ENCODE measurements at places on chromosomes 13 and 19.

DNA sequence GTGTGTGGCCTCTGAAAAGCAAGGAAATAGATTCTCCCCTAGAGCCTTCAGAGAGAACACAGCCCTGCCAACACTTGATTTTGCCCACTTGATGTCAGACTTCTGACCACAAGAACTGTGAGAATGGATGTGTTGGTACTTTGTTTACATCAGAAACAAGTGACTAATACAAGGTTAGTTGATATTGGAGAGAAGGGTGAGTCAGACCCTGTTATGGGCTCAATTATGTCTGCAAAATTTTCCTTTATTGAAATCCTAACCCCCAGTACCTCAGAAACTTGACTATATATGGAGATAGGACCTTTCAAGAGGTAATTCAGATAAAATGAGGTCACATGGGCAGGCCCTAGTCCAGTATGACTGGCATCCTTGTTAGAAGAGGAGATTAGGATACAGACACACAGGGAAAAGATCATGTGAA, 226.7 kb downstream of the RFC3 start:
- DNase-seq, result no peak

DNA sequence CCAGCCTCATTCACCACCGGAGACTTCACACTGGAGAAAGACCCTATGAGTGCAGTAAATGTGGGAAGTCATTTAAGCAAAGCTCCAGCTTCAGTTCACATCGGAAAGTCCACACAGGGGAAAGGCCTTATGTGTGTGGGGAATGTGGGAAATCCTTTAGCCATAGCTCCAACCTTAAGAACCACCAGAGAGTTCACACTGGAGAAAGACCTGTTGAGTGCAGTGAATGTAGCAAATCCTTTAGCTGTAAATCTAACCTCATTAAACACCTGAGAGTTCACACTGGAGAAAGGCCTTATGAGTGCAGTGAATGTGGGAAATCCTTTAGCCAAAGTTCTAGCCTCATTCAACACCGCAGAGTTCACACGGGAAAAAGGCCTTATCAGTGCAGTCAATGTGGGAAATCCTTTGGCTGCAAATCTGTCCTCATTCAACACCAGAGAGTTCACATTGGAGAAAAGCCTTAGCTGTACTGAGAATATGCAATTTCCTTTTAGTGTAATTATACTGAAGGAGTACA, 8.8 kb downstream of the ZNF211 start:
- DNase-seq, result no peak

DNA sequence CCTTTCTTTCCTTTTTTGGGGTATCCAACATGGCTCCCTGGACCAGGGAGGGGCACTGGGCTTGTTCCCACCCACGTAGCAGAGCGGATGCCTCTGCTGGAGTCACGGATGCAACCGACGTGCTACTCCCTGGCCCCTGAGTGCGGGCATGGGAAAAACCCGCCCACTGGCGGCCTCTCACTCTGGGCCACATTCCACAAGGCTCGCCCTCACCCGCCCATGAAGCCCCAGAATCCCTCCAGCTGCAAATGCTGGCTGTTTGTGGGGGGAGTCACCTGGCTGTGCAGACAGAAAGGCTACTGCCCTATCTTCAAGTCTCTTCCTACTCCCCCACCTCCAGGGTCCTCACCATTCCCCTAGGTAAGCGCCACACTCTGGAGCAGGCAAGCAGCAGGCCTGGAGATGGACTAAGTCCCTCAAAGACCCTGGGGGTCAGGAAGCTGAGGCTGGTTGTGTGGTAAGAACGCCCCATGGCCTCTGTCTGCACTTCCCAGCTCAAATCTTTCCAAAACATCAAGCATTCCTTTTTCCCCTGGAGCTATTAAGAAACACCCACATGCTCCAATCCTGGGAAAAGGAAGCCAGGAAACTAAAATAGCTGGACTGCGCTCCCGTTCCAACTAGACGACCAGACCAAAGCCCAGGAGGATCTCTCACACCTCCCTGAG, 17.9 kb upstream of the EPHX3 start:
- no peak for DNase-seq

DNA sequence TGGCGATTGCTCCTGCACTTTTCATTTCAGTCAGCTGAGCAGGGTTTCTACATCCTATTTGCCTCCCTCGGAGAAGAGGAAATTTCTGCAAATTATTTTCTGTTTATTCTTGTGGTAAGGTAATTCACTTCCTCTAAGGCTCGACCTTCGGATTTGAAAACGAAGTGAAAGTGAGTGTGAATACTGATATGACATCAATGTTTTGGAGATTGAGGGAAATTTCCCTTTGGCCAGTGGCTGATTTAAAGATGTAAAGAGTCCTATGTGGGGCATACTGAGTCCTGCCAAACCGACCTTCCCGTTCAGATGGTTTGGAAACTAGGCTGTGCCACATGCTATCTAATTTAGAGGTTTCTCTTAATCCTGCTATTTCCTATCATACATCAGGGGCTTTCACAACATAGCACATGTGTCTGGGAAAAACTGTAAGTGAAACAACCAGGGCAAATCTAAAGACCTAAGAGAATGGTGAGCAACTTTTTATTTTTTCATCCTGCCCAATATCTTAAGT, 112.3 kb downstream of the POSTN start:
- DNase-seq, result no peak

GRCh38 chr13:39494006-39494405, 109.0 kb downstream of the LHFPL6 start:
- no peak for DNase-seq

- no peak for DNase-seq
Observed at GRCh38 chr13:26498656-26499601, 58.6 kb upstream of the WASF3 start.

DNA sequence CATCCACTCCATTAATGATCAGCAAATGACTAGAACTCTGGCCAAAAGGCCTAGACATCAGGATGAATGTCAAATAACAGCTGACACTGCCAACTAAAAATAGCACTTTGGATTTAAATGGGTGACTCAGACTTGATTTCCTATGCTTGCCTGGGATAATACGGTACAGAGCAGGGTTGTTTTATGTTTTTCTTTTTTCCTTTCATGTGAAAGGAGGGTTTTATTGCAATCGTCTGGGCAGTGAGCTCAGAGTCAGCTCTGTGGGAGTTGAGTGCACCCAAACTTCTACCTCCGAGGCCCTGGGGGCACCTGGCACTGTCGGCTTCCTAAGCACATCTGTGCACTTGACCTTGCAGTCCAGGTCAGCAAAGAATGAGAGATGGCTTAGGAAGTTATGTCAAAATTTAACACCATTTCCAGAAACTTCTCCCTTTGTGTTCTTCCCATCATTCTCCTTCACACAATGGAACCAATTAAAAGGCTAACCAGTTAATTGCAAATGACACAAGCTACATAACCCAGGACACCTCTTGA, 134.1 kb downstream of the LACC1 start:
- no peak for DNase-seq

GRCh38 chr19:30558793-30559192, 186.6 kb downstream of the ZNF536 start:
- DNase-seq, result no peak

DNA sequence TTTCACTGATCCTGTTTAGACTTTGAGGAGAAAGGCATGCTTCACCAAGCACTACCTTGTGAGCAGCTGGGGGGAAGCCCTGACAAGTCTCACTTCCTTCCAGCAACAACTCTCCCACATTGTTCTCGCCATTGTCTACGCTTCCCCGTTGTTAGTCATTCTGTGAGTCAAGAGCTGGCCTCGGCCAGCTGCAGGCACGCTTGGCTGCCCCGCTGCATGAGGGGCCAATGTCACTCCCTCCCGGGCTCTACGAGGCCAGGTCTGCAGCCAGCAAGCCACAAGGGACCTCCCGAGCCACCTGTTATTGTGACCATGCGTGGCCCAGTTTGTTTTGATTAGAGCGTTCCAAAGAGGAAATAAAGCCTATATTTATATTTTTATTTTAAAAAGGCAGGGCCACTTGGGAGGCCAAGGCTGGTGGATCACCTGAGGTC, 220.9 kb downstream of the FOXO1 start:
- peak; percentile 55 for DNase-seq

DNA sequence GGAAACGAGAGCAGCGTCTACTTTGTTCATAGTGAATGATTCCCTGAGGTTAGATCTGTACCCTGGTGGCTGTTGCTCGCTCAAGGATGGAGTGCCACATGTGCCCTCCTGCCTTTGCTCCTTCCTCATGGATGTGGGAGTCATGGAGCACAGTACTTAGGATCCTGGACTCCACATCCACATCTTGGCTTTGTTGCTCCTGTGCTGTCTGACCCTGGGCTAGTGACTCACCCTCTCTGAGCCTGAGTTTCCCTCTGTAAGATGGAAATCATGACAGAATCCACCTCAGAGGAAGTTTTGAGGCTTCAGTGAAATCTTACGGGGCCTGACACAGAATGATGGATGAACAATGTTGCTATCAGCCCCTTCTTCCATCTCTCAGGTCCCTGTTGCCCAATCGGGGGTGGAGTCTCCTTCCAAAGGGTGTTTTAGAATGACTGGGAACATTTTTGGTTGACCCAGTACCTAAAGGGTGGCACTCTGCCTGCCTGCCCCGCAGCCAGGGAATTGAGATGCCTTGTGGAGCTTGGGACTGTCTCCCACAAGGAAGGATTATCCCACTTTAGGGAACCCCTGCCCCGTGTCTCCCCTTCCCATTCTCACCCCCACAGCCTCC, 9.8 kb upstream of the TIMM50 start:
- no peak for DNase-seq

DNA sequence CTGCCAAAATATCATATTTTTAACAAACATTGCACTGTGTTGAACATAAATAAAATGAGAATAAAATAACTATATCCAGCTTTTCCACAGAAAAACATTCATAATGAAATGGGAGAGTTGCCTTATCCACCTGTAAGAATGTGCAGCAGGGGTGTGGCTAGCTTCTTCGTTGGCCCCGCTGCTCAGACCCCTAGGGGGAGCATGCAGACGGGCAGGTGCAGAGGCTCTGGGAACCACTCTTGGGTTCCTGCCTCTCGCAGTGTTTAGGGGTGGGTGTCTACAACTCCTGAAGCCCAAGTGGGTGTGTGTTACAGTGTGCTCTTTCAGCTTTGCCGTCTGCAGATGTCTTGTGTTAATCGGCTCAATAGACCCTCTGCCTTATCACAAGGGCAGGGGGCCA, 121.7 kb downstream of the SLITRK5 start:
- DNase-seq, result no peak

DNA sequence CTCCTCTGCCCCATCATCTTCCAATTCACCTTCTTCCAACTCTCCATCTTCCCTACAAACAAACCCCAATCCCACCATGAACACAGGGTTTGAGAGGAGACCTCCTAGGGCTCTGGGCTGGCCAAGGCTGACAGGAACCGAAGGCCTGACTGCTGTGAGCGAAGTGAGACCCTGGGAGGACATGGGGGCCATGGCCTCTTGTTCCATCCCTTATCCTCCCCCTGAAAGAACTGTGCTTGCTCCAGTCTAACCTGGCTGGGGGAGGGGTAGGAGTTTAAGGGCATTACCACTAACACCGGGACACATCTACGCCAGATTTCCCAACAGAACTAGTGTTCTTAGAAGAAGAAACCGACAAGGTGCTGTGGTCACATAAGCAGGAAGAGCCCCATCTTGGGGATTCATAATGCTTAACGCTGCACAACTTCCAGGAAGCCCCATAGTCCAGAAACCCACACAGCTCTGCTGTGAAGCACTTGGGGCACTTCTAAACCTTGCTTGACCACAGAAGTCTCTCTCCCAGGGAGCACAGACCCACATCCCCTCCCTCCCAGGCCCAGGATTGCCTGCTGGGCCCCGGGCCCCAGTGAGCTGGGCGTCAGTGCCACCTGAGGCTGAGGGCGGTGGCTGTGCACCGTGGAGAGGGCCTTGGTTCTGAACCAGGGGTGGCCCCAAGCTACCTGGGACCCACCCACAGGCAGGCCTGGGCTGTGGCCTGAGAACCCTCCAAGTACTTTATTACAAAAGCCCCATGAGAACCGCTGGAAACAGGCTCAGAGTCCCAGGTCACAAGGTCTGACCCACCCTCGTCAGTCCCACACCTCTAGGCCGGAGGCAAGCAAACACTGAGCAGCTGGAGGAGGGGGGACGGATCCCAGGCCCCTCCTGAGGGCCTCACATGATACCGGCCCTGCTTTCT, 18.8 kb downstream of the ZC3H4 start:
- no peak for DNase-seq
